OCI-LY7 (cell line): ENCODE measurements at places on chromosomes 4 and X.

DNA sequence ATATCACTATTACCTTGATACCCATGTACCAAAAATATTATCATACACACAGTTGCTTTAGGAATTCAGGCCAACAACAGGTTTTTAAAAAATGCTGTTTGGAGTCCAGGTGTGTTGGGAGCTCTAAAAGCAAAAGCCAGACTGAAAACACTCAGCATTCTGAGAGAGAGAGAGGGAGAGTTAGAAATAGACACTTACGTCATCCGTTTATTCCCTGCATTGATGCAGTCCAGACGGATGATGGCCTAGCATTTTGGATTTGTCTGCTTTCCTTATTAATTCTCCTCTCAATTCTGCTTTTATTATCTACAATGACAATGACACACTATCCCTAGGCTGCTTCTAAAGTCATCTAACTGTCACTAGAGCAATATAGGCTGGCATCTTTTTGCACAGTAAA is 358.3 kb upstream of the BOD1L1 start:
- no peak for DNase-seq

DNA sequence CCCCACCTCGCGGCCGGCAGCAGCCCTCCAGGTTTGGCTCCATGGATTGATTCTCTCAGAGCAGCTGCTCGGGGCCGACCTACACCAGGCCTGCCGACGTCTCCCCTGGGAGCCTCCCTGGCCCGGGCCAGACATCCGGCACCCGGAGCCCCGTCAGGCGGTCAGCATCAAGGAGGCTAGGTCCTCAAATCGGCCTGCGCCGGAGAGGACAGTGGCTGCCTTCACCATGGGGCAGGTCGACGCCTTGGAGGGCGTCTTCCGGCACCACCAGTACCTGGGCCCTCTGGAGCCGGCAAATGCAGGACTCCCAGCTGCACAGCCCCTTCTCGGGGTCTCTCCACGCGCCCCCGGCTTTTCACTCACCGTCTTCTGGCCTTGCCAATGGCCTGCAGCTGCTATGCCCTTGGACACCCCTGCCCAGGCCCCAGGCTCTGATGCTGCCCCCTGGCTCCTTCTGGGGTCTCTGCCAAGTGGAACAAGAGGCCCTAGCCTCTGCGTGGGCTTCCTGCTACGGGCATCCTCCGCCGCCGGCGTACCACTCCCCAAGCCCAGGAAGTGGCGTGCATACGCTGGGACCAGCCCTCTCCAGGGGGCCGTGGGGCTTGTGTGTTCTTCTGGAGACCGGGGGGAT is 341.8 kb downstream of the MAGEB5 start:
- DNase-seq, result no peak

- DNase-seq, result no peak
These were observed 95.4 kb downstream of the PJA1 start for GRCh38 chrX:69069876-69070275.

GRCh38 chrX:23845351-23845817 is 62.4 kb downstream of the APOO start:
- DNase-seq, result no peak
